Right lung (tissue), 10 donors: ENCODE measurements at places on chromosomes 4 and X. TPM values are rescaled to one million over a fixed set of nuclear protein-coding genes. Genes with fewer than 3 reads are reported as not detected.

The C4orf51 gene
- not detected for polyA plus RNA-seq

The ZNF630 gene
- 5.0 TPM for polyA plus RNA-seq

GRCh38 chr4:20384456-20384855, 132.8 kb downstream of the SLIT2 start:
- no peak for DNase-seq

The CDKN2AIP gene
- 36.9 TPM for polyA plus RNA-seq

DNA sequence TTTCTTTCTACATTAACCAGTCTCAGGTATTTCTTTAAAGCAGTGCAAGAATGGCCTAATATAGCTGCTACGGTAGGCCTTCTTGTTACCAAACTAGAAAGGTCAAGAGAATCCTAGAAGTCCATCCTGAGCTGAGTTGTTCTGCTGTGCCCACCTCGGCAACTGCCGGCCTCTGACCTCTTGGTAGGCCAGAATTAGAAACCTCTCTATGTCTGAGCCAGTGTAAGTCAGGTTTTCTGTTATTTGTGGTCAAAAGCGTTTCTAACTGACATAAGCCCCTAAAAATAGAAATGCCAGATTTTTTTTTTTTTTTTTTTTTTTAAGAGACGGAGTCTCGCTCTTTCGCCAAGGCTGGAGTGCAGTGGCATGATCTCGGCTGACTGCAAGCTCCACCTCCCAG, 43.1 kb downstream of the SOWAHB start:
- DNase-seq = no peak

The ERCC6L gene
- 3.3 TPM for polyA plus RNA-seq

The RBM46 gene
- polyA plus RNA-seq = not detected

DNA sequence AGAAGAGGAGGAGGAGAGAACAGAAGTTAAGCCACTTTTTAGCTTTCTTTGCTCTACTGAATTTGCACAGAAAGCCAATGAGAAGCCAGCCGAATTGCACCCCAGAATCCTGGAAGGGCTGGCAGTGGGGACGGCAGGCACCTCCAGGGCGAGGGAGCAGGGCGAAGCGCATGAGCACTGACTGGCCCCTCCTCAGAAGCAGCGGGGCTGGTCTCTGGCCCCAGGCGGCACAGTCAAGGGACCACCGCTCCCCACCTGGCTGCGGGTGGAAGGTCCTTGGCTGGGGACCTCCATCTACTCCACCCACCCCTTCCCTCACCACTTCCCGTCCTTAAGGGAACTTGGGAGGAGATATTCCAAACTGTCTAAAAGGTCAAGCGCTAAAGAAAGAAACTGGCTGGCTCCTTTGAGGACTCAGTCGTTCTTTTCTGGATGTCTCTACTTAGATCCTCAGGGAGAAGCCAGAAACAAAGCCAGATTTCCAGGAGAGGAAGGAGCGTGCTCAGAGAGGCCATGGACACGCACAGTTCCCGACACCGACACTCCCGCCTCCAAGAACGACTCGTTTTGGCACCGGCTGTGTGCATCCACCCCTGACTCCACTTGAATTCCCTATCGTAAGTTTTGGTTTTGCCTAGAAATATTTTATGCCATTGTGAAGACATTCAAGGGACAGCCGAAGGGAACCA, 59.5 kb upstream of the CRMP1 start:
- DNase-seq = no peak

The CYTL1 gene
- polyA plus RNA-seq = 24.6 TPM
